ENCODE measurements at places on chromosomes 11 and 22. TPM values are rescaled to one million over a fixed set of nuclear protein-coding genes. Genes with fewer than 3 reads are reported as not detected.

Gene CNGA4
- polyA plus RNA-seq = 1.9 TPM

Gene GP1BB
- 6.5 TPM for polyA plus RNA-seq

Gene DUSP8
- polyA plus RNA-seq = 0.99 TPM

Gene EHF
- polyA plus RNA-seq = 10.8 TPM

Gene KCNE3
- 15.5 TPM for polyA plus RNA-seq

Gene A4GALT
- 1.8 TPM for polyA plus RNA-seq

Gene C11orf97
- 2.6 TPM for polyA plus RNA-seq

Gene ZP1
- not detected for polyA plus RNA-seq

Gene E2F8
- 29.9 TPM for polyA plus RNA-seq

DNA sequence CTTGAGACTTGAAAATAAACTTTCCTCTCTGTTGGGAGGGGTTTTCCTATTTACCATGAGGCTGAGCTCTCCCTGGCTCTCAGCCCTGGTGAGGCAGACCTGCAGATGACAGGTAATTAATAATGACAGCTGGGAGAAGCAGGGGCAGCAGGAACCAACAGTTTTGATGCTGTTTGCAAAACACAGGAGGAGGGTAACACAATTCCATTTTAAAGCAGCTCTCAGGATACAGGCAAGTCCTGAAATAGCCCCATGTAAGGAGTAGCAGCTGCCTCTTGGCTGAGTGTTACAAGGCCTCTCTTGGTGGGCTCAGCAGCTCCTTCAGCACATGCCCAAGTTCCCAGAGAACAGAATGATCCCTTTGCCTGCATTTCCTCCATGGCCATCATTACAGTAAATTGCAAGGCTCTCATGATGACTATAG lies 13.3 kb downstream of the PARVA start:
- no peak for DNase-seq

- DNase-seq = no peak
These were observed 1.0 kb upstream of the ATG2A start for GRCh38 chr11:64918017-64918416.

- DNase-seq = no peak
These were observed 3.4 kb downstream of the OVOL1 start for GRCh38 chr11:65790104-65790901.

GRCh38 chr22:37144180-37144554 lies 5.5 kb downstream of the IL2RB start:
- no peak for DNase-seq

DNA sequence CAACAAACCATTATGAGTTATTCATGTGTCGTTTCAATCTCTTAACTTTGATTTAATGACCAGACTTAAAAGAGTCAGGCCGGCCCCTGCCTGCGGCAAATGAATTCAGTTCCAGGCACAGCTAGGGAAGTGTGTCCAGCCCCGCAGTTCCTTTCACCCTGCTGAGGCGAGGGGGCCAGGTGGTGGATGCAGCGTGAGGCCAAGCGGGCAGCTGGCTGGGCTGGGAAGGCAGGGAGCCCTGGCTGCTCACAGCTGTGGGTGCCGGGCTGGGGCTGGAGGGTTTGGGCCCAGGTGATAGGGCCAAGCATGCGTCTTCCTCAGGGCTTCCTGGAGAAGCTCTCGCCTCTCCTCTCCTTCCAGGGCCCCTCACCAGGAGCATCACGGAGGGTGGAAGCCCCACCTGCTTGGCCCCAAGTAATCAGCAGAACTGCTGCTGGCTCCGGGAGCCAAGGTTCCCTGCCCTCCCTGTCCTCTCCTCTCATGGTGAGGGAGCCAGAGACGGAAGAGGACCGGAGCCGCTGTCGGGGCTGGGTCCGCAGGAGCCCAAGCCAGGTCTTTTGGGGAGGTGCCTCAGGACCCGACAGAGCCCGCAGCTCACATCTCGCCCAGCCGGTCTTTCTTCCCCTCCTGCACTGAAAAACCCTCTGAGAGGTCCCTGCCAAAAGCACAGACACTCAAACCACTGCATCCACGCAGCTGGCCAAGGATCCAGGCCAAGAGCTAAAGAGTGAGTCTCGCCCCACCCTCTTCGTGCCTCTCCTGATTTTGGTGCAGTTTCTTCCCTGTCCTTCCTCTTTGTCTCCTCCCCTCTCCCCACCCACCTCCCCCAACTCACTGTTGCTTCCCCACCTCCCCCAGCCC lies 97.0 kb downstream of the ST3GAL4 start:
- DNase-seq = peak; percentile 20

DNA sequence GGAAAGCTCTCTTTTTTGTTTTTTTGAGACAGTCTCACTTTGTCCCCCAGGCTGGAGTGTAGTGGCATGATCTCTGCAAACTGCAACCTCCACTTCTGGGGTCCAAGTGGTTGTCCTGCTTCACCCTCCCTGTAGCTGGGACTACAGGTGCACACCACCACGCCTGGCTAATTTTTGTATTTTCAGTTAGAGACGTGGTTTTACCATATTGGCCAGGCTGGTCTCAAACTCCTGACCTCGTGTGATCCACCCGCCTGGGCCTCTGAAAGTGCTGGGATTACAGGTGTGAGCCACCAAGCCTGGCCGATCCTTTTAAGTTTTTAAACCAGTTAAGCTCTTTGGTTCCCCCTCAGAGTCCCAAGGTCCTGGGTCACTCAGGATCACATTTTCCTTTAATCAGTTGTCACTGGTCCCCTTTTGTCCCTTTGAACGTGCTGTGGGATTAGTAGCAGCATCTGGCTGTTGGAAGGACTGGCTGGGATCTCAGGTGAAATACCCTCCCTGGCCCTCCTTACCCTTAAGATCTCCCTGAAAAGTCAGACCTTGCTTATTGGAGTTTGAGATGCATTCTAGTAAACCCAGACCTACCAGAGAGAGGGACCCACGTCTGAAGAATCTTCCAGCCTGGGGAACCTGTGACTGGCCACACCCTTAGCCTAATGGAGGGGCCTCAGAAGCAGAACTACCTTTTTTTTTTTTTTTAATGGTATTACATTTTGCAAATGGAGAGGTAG lies 8.1 kb downstream of the MALAT1 start:
- DNase-seq = peak; percentile 74

DNA sequence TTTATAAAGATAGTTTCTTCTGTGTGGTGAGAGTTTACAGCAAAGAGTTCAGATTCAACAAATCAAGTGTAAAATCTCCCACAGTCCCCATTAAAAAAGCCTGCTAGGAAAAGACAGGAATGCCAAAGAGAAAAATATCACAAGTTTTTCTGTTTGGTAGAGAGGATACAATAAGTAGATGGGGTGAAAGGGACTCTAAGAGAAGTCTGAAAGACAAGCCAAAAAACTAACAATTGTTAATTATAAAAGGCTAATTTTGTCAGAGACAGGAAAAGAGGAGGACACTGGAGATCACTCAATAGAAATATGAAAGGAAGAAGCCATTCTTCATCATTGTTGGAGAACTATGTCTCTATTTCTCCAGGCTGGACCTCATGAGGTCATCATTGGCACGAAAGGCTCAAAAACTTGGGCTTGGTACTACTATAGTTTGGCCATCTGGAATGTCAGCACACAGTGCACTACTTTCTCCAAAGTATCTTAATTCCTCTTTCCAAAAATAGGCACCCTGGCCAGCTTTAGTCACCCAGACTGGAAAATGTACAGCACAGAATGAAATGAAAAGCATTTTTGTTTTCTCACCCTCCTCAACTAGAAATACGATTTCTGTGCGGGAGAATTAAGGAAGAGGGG lies 531 bp upstream of the SOX6 start:
- DNase-seq = no peak

DNA sequence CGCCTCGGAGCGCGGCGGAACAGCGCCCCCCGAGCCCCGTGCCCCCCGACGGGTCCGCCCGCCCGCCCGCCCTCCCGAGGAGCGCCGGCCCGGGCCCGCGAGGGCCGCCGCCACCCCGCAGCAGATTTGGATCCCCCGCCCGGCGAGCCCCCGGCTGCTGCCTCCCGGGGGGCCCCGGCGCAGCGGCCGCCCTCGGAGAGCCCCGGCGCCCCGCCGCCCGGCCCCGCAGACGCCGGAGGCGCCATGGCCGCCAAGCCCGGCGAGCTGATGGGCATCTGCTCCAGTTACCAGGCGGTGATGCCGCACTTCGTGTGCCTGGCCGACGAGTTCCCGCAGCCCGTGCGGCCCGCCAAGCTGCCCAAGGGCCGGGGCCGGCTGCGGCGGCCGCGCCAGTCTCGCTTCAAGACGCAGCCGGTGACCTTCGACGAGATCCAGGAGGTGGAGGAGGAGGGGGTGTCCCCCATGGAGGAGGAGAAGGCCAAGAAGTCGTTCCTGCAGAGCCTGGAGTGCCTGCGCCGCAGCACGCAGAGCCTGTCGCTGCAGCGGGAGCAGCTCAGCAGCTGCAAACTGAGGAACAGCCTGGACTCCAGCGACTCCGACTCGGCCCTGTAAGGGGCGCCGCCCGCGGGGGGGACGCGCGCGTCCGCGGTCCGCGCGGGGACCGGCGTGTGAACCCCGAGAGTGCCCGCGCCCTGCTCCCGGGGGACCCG lies 380 bp downstream of the C11orf96 start:
- peak; percentile 59 for DNase-seq

DNA sequence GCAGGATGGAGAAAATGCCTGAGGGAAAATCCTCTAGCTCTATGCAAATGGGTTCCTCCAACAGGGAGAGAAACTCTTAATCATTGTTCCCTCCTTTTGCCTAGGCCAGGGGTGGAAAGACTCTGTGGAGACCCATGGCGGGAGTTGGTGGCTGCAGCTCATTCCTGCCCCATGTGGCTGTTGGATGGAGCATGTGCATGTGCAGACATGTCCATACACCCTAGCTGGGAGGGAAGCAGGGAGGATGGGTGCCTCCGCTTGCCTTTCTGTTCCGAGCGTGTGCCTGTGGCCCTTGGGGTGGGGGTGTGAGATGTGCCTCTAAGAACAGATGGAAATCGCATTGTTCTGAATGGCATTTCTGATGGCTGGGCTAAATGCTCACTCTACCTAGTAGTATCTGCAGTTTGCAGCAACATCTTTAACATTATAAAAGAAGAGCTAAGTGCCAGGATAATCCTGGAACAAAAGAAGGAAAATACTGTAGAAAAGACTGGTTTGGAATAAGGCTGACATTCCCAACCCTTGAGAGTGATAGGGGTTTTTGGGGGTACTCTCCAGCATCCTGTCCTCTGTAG lies 31.7 kb downstream of the METTL15 start:
- DNase-seq = no peak

DNA sequence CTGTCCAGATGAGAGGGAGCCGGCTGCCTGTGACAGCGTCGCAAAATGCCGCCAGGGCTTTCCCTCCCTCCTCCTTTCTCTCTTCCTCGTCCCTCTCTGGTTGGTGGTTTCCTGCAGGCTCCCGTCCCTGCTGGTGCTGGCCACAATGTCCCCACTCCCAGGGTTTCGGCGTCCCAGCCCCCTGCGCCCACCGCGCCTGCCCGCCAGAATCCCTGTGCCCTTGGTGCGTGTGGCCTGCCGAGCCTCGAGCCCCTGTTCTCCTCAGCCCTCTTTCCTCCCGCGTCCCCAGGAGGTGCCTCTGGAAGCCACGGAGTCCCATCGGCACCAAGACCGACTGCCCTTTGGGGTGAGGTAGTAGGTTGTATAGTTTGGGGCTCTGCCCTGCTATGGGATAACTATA lies 37.9 kb upstream of the PPARA start:
- no peak for DNase-seq

- DNase-seq = no peak
These were observed 56.6 kb downstream of the KCNC1 start for GRCh38 chr11:17791144-17791543.

DNA sequence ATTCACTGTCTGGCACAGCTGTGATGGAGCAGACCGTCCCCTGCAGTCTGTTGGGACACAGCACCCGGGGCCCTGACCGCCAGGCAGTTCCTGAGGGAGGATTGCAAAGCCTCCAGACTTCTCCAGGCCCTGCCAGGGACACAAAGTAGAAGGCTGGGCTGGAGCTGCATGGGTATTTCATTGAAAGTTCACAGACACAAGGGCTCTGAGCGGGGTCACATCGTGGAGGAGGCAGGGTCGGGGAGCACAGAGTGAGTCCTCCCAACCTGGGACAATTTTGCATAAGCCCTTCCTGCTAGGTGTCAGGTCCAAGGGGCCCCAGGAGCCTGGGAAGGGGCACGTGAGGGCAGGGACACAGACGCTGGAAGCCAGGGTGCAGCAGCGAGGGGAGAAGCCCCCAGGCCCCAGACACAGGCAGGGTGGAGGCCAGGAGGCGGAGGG lies 15.7 kb downstream of the IFITM10 start:
- no peak for DNase-seq

DNA sequence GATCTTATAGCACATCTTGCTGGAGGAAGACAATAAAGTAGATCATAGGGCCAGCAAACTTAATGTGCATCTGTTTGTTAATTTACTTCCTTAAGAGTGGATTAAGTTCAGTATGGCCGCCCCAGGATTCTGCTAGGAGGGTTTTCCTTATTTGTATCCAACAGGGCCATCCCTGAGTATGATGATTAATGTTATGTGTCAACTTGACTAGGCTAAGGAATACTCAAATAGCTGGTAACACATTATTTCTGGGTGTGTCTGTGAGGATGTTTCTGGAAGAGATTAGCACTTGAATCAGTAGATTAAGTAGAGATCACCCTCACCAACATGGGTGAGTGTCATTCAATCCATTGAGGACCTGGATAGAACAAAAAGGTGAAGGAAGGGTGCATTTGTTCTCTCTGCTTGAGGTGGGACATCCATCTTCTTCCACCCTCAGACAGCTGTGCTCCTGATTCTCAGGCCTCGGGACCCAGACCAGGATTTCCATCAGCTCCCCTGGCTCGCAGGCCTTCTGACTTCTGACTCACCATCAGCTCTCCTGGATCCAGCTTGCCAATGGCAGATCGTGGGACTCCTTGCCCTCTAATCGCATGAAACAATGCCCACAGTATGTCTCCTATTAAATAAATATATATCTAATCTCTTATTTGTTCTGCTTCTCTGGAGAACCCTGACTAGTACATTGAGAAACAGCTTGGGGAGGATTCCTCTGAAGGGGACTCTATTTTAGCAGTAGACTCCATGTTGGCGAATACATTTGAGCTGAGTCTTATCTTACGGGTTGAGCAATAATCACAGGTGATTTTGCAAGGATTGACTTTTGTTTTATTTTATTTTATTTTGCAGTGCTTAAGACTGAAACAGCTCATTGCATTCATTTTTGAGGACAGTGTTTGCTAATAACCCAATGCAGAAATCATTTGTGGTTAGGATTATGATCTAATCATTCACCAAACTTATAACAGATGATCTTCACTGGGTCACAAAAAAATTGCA lies 9.0 kb upstream of the ZBTB44 start:
- no peak for DNase-seq

DNA sequence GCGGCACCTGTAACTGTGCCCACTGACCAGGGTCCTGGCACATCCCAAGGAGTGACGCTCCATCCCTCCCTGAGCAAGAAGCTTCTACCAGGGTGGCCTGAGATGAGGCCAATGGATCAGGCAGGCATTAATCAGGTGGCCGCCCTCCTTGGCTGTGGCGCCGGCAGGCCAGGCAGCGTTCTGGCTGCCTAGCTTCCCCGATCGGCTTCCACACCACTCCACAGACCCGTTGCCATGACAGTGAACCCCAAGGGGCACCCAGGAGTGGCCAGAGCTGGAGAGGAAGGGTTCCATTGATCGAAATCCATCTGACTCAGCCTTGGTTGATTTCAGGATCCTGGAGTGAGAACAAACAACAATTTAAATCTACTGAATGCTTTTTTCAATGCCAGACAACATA lies 20.5 kb downstream of the LRRC55 start:
- no peak for DNase-seq

- no peak for DNase-seq
These were observed 339.6 kb downstream of the TBC1D22A start for GRCh38 chr22:47102081-47102480.
